ENCODE measurements at places on chromosomes 16 and 17. TPM values are rescaled to one million over a fixed set of nuclear protein-coding genes. Genes with fewer than 3 reads are reported as not detected.

EME1 gene
- total RNA-seq, result 24.1 TPM

GRCh38 chr16:5870886-5871691 lies 773.5 kb upstream of the EEF2KMT start:
- H3K36me3 ChIP-seq, result no peaks in the 10 kb centered on the region
- H3K27ac ChIP-seq, result no peak overlapping the region
- no peak overlapping the region for H3K4me3 ChIP-seq
- no peaks in the 10 kb centered on the region for H3K27me3 ChIP-seq
- DNase-seq, result no peak

GRCh38 chr16:88507231-88507743 lies 54.2 kb downstream of the ZFPM1 start:
- H3K27me3 ChIP-seq, result no peaks in the 10 kb centered on the region
- no peak for DNase-seq
- no peak overlapping the region for H3K4me3 ChIP-seq

DNA sequence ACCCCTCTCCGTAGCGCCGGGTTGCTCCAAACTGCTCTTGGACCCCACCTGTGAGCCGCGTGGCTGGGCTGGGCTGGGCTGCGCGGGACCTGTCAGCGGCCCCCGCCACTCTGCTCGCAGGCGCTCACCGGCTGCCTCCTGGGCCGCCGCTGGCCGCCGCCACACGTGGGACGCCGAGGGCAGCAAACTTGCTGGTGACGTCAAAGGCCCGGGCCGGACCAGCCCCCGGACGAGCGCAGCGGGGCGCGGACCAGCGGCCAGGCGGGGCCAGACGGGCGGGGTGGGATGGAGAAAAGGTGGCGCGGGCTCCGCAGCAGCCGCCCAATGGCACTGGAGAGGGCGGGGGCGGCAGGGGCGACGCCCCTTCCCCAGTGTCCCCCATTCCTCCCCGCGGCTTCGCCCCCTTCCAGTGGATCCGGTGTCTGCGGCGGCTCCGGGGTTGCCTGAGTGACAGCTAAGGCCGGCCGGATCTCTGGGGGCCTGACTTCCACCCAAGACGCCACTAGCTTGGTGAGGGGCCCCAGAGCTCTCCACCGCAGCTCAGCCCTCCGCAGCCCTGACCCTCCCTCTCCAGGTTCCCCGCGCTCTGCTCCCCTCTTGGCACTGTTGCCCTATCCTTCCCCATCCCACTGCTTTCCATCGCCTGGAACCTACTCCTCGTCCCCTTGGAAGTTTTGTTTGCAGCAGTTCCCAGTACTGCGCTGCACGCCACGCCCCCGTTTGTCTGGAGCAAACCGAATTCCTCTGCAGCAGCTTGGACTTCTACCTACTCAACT lies at the start of gene HS3ST3A1:
Gene HS3ST3A1 (minus strand): TSS at position 154 of the 776 bp plus-strand sequence. CDS start 800 bp downstream, outside the sequence.
- no peaks in the 10 kb centered on the region for H3K36me3 ChIP-seq
- peaks cover 24% of the 10 kb centered on the region for H3K4me1 ChIP-seq
- H3K4me3 ChIP-seq, result peak within 1 kb of the TSS; percentile 76
- no peaks in the 10 kb centered on the region for H3K27me3 ChIP-seq
- peak; percentile 84 for DNase-seq

GRCh38 chr17:41736983-41737679 lies 2.7 kb upstream of the HAP1 start:
- DNase-seq, result no peak
- H3K4me3 ChIP-seq, result no peak overlapping the region
- no peaks in the 10 kb centered on the region for H3K36me3 ChIP-seq
- peaks cover 49% of the 10 kb centered on the region for H3K27me3 ChIP-seq
- peaks cover 11% of the 10 kb centered on the region for H3K4me1 ChIP-seq
- H3K27ac ChIP-seq, result no peak overlapping the region

DNA sequence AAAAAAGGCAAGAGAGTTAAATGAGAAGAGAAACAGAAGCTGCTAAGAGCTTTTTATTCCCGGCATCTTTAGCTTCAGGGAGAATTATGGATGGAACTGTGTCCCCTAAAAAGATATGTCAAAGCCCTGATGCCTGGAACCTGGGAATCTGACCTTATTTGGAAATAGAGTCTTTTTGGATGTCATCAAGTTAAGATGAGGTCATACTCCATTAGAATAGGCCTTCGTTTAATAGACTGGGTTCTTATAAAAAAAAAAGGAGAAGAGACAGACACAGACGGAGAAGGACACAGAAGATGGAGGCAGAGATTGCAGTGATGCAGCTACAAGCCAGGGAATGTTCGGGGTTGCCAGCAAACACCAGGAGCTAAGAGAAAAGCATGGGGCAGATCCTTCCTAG lies 24.6 kb downstream of the CACNG4 start:
- no peaks in the 10 kb centered on the region for H3K4me1 ChIP-seq
- H3K27me3 ChIP-seq, result no peaks in the 10 kb centered on the region
- H3K27ac ChIP-seq, result no peak overlapping the region

DNA sequence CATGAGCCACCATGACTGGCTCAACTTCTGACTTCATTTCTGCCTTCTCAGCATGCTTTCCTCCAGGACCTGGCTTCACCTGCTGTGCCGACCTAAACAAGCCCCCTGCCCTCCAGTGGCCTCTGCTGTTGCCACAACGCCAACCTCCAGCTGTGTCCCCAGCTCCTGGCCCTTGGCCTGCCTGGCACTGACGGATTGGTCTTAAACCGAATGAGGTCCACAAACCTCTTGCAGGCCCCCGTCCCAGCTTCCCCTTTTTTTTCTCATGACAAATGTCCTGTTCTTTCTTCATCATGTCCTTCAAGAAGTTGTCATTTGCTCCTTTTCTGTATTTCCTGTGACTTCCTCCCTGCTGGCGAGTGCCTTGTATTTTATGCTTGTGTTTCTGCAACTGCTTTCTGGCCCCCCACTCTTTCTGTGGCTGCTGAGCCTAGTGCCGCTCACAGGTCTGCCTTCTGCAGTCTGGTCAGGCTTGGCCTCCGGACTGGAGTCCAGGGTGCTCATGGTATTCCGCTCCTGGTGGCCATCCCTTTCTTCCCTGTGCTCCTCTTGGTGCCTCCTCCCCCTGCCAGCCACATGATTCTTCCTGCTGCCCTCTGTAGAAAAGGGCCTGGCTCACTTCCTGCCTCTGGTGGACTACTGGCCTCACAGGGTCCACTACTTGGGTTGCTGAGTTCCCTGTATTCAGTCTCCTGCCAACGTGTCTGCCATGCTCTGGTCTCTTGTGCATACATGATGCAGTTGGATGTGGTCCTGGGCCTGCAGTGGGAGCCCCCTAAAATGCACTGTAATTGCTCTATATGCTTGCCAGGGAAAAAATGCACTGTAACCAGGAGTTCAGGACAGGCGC lies 2.9 kb downstream of the ATP6V0C start:
- no peak for DNase-seq
- peaks cover 43% of the 10 kb centered on the region for H3K4me1 ChIP-seq
- no peak overlapping the region for H3K4me3 ChIP-seq
- H3K27ac ChIP-seq, result no peak overlapping the region
